ENCODE measurements at places on chromosomes 11 and 22. TPM values are rescaled to one million over a fixed set of nuclear protein-coding genes. Genes with fewer than 3 reads are reported as not detected.

Gene OR5B21
- total RNA-seq, result not detected

DNA sequence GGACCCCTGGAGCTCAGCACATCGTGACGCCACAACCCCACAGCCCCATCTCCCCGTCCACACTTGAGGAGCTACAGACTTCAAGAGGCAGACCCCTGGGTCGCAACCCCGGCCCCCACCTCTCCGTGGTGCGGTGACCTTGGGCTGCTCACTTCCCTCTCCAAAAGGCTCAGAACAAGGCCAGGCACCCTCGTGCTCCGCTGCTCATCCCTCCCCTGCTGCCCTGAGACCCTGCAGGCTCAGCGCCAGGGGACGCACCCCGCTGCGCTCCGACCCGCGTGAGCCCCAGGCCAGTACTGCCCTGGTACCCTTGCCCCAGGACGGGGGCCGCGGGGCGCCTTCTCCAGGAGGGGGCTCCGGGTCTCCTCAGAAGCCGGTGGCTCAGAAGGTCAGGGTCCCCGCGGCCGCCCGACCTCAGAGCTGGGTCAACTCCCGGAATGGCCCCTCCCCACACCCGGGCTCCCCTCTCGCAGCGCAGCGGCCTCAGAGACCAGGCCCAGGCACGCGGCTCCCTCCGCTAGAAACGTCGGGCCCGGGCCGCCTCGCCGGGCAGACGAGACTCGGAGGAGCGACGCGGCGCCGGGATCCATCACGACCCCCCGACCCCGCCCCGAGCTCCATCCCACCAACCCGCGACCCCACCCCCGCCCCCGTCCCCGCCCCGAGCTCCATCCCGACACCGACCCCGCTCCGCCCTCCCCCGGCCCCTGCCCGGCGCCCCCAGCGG, 563 bp downstream of the GATD1 start:
- DNase-seq, result no peak
- H3K36me3 ChIP-seq, result no peaks in the 10 kb centered on the region
- peak overlapping the region; percentile 91 for H3K4me3 ChIP-seq
- no peaks in the 10 kb centered on the region for H3K27me3 ChIP-seq

DNA sequence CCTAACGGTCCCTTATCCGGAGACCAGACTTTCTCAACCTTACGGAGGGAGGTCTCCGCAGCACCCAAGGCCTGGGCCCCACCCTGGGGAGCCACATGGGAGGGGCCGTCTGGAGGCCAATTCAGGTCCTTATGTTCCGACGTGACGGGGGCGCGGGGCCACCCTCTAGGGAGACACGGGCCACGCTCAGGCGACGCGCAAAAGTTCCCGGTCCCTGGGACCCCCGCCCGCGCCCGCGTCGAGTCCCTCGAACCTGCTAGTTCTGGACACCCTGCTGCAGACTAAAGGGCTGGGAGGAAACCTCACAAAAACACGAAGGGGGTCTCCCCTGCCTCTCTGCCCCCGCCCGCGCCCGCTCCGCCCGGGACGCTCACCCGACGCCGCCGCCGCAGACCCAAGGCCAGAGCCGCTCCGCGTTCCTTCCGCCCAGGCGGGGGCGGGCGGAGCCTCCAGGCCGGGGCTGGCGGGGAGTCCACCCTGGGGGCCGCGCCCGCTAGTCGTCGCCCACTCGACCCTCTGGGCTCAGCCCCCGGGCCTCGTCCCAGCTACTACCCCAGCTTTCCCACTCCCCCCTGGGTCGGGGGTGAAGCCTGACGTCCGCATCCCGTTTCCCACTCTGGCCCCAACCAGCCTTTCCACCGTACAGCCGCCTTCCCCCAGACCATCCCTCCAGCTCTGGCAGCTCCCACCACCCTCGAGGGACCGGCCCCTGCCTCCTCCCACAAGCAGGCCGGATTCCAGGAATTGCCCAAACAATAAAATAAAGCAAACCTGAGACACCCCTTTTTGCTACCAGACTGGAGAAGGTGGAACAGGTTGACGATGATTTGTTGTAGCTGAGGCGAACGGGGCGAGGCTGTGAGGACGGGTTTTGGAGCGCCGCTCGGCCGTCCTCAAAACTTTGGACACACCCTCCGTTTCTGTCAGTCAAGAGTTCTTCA, 2.7 kb downstream of the RNH1 start:
- peak overlapping the region; percentile 60 for H3K27ac ChIP-seq
- peaks cover 29% of the 10 kb centered on the region for H3K4me1 ChIP-seq
- H3K36me3 ChIP-seq, result peaks cover 6% of the 10 kb centered on the region
- DNase-seq, result peak; percentile 38

- no peak overlapping the region for H3K4me3 ChIP-seq
- peaks cover 6% of the 10 kb centered on the region for H3K27me3 ChIP-seq
- no peaks in the 10 kb centered on the region for H3K4me1 ChIP-seq
Measured at GRCh38 chr11:132770829-132771530, 761.3 kb downstream of the OPCML start.

DNA sequence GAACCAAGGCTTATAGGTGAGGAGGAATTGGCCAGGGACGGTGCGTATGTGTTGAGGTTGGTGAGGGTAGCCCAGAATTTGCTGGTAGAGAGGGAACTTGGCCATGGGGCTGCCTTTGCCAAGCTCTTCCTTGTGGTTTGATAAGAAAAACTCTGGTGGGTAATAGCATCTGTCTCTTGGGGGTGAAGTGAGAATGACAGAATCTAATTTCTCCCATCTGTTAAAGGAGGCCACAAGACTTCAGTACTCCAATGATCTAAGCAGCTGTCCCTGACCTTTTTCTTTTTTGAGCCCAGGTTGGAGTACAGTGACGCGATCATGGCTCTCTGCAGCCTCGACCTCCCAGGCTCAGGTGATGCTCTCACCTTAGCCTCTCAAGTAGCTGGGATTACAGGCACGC, 36.0 kb upstream of the PICK1 start:
- H3K4me3 ChIP-seq, result no peak overlapping the region
- H3K36me3 ChIP-seq, result no peaks in the 10 kb centered on the region
- no peaks in the 10 kb centered on the region for H3K27me3 ChIP-seq

- no peaks in the 10 kb centered on the region for H3K27me3 ChIP-seq
- no peaks in the 10 kb centered on the region for H3K36me3 ChIP-seq
- H3K4me1 ChIP-seq, result peaks cover 5% of the 10 kb centered on the region
- DNase-seq, result no peak
- no peak overlapping the region for H3K4me3 ChIP-seq
Measured at GRCh38 chr22:43036282-43036829, 21.4 kb upstream of the PACSIN2 start.

- H3K4me3 ChIP-seq, result no peak overlapping the region
- H3K27ac ChIP-seq, result no peak overlapping the region
- no peaks in the 10 kb centered on the region for H3K4me1 ChIP-seq
Measured at GRCh38 chr22:48403521-48404403, 1423.9 kb downstream of the BRD1 start.

DNA sequence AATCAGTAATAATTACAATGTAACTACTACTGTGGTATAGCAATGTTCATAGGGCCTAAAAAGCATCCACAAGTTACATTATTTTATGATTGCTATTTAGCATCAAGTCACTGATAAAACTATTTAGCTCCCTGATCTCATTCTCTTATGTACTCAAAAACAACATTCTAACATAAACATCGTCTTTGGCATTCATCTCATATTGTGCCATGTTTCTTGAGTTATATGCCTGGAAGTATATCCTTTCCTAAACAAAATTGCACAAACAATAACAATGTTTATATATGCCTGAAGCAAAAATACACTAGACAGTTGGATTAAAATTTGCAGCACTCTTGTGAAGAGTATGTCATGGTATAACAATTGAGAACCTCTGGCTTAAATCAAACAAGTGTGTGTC, 34.1 kb downstream of the HORMAD2 start:
- no peak for DNase-seq
- H3K27me3 ChIP-seq, result no peaks in the 10 kb centered on the region
- no peak overlapping the region for H3K27ac ChIP-seq
- no peak overlapping the region for H3K4me3 ChIP-seq

Gene SPI1
- total RNA-seq, result 0.55 TPM

Gene INCENP
- total RNA-seq, result 129 TPM

Gene KCTD21
- total RNA-seq, result 31.8 TPM

- H3K27ac ChIP-seq, result peak overlapping the region; percentile 36
- no peak for DNase-seq
- no peaks in the 10 kb centered on the region for H3K27me3 ChIP-seq
- peaks cover 9% of the 10 kb centered on the region for H3K36me3 ChIP-seq
- H3K4me1 ChIP-seq, result peaks cover 28% of the 10 kb centered on the region
Measured at GRCh38 chr11:94469416-94469815, 24.2 kb downstream of the MRE11 start.

Gene UBTFL1
- not detected for total RNA-seq

Gene SLC22A25
- not detected for total RNA-seq

DNA sequence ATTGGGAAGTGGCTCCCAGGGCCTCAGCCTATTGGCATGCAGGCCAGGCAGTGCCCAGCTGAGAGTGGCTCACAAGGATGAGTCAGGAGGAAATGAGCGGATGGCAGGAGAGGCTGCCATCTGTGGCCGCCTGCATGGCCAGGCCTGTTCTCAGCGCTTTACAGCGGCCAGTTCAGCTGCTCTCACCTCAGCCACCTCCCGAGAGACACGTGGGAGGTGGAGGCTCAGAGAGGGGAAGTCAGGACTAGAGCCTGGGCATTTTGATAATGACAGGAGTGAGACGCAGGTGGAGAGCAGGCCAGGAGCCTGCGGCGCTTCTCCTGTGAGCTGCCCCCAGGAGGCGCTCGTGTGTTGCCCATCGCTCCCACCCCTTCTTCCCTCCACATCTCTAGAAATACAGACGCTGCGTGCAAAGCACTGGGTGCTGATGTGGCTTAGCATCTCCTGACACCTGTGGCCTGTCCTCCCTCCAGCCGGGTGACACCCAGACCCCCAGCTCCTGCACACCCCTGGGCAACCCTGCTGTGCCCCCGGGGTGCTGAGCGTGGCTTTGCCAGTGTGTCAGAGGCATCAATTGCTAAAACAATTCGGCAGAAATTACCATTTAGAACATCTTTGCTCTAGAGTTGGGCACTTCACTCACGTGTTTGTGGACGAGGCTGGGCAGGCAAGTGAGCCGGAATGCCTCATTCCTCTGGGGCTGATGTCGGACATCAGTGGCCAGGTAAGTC, 21.4 kb upstream of the PANX2 start:
- no peaks in the 10 kb centered on the region for H3K27me3 ChIP-seq
- H3K4me1 ChIP-seq, result no peaks in the 10 kb centered on the region
- no peaks in the 10 kb centered on the region for H3K36me3 ChIP-seq
- no peak overlapping the region for H3K27ac ChIP-seq

DNA sequence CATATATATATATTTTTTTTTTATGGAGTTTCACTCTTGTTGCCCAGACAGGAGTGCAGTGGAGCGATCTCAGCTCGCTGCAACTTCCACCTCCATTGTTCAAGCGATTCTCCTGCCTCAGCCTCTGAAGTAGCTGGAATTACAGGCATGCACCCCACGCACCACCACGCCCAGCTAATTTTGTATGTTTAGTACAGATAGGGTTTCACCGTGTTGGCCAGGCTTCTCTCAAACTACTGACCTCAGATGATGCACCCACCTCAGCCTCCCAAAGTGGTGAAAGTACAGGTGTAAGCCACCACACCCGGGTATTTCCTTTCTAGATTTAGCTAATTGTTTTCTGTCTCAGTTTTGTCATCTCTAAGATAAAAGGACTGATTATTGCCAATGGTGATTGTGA, 821.1 kb downstream of the CNTN5 start:
- no peak for DNase-seq
- H3K36me3 ChIP-seq, result no peaks in the 10 kb centered on the region
- H3K4me1 ChIP-seq, result no peaks in the 10 kb centered on the region
- no peak overlapping the region for H3K27ac ChIP-seq
- H3K27me3 ChIP-seq, result no peaks in the 10 kb centered on the region

All from activated T-cell treated with anti-CD3 and anti-CD28 coated beads, Interleukin-2, amount 50 U/mL, for 72 hours (primary cell).